ENCODE measurements at places on chromosomes 1 and 21.

DNA sequence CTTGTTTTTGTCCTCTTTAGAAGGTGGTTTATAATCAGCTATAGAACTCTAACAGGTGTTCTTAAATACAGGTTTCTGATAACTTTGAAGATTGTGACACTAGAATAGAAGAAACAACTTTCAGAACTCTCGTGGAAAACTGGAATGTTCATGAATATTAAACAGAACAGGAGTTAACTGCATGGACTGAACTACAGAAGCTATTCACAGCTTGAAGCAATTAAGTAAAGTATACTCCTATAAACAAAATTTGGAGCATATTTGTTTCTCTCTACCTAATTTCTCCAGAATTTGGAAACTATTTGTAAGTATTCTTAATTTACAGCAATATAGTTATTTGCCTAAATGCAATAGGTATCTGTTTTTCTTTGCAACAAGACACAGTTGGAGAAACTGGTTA lies 824.8 kb downstream of the ADGRL2 start:
- DNase-seq, result no peak

DNA sequence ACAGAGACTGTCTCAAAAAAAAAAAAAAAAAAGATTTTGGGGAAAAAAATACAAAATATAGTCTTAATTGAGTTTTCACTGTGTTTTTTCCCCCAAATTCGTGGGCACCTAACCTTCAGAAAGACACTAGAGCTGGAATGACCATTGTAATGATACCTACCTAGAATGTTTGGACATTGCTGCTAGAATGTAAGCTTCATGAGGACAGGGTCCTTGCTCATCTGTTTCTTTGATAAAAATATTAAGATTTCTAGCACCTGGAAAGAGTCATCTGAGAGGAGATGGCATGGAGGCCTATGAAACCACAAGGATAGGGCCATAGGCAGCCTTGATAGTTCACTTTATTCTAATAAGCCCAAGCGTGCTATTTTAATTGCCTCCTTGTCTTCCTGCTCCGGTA lies 6.5 kb downstream of the LRRC8D start:
- no peak for DNase-seq

DNA sequence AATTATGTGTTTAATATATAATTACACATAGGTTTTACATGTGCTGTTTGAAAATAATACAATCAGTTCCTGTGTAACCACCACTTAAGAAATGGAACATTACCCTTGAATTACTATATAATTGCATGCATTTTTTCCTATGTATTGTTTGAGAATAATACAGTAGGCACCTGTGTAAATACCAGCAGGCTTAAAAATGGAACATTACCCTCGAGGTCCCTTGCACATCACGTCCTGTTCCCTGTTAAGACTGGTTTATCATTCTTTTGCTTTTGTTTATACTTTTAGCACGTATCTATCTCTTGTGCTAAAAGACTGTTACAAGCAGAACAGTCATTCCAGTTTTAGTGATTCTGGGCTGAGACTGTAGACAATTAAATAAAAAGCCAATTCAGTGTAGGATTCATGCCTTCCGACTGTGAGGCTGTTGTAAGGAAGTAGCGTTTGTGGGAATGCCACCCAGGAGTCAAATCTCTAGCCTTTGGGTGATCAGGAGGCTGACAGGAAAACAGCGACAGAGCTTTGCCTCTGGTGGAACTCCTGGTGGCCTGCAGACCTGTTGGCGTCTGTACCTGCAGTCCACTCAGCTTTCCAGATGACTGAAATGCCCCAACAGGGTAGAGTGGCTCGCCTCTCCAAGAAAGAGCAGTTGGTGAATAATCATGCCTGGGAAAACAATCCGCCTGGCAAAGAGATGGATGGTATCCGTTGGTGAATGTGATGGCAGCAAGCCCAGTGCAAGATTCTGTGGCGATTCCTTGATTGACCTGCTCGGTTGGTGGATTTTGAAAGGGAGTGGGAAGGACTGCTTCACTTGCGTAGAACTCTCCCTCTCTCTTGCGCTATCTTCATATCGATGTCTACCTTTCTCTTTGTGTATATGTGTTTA lies 58.0 kb downstream of the DISC1 start:
- no peak for DNase-seq

GRCh38 chr1:192805832-192806323 lies 3.0 kb upstream of the RGS2 start:
- no peak for DNase-seq

- no peak for DNase-seq
These were observed 362.2 kb downstream of the SRGAP2C start for GRCh38 chr1:121546830-121547591.

DNA sequence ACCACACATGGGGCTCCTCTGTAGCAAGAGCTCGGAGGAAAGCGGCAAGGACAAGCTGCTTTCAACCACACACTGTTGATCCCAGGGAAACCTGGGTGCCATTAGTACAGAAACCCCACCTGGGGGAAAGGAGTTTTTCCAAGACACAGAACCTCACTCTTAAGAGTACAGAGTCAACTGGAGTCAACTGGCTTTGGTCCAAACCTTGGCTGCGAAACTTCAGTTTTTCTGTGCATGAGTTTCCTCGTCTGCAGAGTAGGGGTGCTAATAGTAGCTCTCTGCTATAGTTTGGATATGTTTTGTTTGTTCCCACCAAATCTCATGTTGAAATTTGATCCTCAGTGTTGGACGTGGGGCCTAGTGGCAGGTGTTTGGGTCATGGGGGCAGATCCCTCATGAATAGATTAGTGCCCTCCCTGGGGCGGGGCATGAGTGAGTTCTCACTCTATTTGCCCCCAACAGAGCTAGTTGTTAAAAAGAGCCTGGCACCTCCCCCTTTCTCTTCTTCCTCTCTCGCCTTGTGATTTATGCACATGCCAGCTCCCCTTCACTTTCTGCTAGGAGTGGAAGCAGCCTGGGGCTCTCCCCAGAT lies 161.1 kb downstream of the PIGK start:
- no peak for DNase-seq

- peak; percentile 51 for DNase-seq
These were observed 2.5 kb downstream of the MTHFR start for GRCh38 chr1:11802973-11803885.

GRCh38 chr1:81801651-81802456 lies 1.1 kb downstream of the ADGRL2 start:
- DNase-seq, result no peak

DNA sequence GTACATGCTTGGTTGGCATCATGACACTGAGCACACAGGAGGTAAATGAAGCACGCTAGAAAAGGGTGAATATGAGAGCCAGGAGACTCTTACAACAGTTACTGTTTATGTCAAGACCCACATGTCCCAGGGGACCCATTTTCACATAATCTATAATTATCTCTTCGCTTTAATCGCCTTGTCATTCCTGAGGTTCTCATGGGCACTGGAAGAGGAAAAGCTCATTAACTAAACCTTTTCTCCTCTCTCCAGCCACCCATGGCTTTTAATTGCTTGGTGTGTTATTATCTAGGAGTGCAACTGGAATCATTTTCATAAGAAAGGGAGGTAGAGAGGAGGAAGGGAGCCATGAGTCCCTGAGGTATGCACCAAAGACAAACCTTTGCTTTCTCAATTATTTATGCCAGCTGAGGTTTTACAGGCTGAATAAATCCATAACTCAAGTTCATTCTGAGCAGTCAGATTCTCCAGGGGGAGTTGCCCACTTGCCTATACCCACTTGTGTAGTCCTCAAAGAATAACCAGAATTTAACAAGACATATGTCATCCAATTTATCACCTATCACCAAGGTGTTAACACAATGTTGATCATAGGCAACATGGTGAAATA lies 77.4 kb downstream of the ACBD6 start:
- DNase-seq, result no peak

- no peak for DNase-seq
These were observed 468.8 kb downstream of the CAMTA1 start for GRCh38 chr1:7253988-7254587.

- no peak for DNase-seq
These were observed 32.3 kb downstream of the CCN1 start for GRCh38 chr1:85612704-85613361.

- no peak for DNase-seq
These were observed 426.5 kb upstream of the NFIA start for GRCh38 chr1:60655679-60656355.

- DNase-seq, result no peak
These were observed 274.8 kb upstream of the RUNX1 start for GRCh38 chr21:35323947-35324346.

- DNase-seq, result no peak
These were observed 171.9 kb upstream of the BEND5 start for GRCh38 chr1:48948562-48948961.

DNA sequence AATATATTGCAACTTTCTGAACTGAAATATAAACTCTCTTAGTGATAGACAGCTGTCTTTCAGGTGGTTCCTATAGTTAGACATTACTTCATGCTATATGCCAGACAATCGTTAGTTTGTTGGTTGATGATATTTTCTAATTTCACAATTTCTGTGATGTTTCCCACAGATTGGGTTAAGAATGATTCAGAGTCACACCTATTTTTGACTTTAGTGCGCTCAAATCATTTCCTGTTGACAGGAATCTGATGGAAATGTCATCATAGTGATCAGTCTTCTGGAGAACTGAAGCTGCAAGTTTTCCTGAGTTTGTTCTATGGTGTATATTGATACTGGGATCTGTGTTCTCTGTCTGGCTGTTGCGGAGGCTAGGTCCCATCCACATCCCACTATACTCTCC lies 119.7 kb downstream of the C1orf21 start:
- DNase-seq, result no peak

DNA sequence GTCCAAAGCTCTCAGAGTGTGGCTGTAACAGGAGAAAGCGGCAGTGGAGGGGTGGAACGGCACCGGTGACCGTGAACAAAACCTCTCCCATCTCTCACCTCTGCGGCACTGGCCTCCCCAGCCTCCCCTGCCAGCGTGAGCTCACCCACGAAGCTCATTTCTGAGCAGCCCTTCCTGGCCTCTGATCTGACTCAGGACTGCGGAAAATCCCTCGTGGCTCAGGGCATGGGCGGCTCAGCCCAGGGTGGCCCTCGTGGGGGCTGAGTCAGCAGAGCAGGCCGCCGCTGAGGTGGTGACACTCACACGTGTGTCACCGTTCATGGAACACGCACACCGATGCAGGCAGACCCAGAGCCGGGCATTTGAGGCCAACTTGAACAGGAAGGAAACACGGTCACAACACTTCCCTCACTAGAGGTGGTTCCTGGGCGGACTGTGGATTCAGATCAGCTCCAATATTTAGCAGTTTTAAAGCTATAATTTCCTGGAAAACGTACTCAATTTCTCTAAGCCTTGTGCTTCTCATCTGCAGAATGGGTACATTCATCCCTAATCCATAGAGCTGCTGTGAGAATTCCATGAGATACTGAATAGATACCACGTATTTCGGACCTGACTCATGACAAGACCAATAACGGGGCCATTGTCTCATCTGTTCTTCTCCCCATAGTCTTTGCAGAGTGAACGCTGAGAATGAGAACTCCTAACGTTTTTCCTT lies 115.0 kb upstream of the TMPRSS2 start:
- DNase-seq, result no peak

DNA sequence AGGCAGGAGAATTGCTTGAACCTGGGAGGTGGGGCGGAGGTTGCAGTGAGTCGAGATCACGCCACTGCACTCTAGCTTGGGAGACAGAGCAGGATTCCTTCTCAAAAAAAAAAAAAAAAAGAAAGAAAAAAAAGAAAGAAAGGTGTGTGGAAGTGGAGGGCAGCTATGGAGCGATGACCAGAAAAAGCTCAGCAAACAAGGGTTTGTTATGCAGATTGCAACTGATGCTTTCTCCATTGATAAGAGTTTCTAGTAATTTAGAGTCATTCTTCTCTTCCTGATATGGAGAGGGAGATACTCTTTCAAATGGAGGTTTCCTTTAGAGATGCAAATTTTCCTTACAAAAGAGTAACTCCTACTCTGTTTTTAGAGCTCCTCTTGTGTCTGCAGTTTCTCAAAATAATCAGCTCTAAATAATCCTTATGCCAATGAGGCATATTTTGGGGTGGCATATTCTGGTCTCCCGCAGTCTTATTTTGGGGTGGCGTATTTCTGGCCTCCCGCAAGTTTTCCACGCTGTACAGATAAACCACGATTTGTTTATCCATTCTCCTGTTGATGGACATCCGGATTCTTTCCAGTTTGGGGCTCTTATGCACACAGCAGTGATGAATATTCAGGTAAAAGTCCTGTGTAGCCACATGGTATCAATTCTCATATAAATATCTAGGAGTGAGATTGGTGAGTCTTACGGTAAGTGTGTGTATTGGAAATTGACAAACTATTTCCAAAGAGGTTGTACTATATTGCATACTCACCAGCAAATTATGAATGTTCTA lies 30.7 kb upstream of the RCC2 start:
- no peak for DNase-seq

GRCh38 chr1:154730986-154731489 lies 123.1 kb upstream of the ADAR start:
- DNase-seq, result no peak

DNA sequence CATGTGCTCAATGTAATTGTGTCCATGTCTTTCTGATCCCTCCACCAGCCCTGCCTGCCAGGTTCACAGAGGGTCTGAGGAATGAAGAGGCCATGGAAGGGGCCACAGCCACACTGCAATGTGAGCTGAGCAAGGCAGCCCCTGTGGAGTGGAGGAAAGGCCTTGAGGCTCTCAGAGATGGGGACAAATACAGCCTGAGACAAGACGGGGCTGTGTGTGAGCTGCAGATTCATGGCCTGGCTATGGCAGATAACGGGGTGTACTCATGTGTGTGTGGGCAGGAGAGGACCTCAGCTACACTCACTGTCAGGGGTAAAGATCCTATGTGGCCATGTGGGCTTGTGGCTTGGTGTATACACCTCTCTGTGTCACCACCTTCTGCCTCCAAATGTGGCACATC lies 91.4 kb downstream of the OBSCN start:
- no peak for DNase-seq

- no peak for DNase-seq
These were observed at the start of gene CCDC18 for GRCh38 chr1:93180723-93181613. Gene CCDC18 (plus strand): TSS chr1:93180724. CDS start chr1:93183362, 2,638 bp downstream.

GRCh38 chr1:14369526-14370213 lies 228.8 kb upstream of the KAZN start:
- no peak for DNase-seq

GRCh38 chr1:197218857-197219256 lies 49.2 kb upstream of the CRB1 start:
- DNase-seq, result no peak

GRCh38 chr1:62384276-62385005 lies 52.4 kb upstream of the USP1 start:
- DNase-seq, result no peak

DNA sequence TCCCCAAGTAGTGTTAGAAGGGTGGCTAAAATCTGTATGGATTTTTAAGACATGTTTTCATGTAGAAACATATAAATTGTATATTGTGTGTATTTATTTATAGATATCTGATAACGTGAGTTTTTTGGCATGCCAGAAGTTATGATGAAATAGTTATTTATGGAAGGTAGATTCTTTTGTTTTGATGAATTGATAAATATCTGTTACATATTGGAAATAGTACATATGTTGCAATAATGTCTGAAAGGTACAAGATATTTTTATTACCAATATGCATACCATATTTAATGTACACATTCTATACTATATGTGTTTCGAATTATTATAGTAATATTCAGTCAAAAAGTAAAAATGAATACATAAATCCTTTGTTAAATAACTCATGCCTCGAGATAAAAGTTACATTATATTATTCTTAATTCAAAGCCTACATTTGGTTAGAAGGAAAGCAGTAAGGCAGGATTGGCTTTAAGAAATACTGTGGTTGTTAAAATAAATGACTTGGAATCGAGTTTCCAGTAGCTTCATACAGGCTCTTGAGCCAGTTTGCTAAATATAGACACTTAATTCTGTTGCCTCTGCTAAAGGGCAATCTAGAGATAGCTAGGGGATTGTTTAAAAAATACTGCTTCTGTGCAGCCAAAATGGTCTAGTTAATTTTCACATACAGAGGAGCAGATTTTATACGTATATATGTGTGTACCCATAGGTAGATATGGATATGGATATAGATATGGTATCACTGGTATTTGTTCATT lies 1175.1 kb upstream of the B3GALT2 start:
- no peak for DNase-seq
